Activated naive CD4-positive, alpha-beta T cell (primary cell): ENCODE measurements at places on chromosomes 7 and 10.

DNA sequence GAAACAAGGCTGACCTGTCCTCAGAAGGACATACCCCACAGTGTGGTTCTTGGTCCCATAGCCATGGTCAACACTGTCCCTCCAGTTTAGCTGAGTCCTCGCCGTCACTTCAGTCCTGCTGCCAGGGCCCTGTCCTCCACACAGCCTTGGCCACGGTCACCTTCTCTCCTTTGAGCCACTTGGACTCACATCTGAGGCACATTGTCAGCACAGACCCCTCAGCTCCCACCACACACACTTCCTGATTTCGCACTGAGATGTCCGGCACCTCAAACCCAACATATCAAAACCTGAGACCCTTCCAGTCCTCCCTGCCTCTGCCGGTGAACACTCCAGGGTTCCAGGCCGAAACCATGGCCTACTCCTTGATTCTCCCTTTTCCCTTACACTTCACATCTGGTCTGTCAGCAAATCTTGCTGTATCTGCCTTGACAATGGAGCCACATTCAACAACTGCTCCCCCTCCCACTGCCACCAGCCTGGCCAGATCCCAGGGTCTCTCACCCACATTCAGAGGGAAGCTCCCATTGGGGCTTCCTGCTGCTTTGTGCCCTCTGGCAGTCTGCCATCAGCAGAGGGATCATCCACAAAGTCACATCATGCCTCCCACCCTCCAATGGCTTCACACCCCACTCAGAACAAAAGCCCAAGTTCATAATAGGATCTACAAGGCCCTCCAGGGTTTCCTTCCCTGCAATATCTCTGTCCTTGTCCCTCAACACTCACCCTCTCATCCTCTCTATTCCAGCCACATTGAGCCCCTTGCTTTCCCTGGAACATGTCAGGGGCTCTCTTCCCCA, 219.6 kb upstream of the SHH start:
- no peak for DNase-seq

DNA sequence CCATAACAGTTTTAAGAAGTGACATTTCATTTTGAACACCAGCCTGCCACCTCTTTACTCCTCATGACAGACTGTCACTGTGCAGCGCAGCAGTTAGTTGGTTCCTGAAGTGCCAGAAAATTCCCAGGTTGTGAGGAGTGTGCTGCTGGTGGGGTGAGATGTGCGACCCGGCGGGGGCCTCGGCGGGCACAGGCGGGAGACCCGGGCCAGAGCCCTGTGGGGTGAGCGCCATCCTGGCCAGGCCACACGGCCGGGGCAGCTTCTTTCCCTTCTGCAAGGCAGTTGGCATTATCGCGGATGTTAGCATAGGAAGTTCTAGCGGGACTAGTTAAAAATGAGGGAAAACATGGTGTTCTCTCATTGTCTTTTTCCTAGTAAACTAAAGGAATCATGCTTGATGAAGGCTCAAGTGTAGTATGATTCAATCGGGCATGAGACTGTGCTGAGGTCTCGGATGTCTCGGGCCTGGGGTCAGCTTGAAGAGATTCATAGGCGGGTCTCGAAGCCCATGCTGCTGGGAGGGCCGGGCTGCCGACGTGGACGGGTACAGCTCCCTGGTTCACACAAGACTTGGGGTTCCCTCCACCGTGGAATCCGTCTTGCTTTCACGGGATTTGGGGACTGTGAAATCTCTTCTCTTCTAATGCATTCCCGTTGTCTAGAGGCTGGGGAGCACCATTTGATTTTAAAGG, 56.1 kb downstream of the MGMT start:
- DNase-seq = no peak

GRCh38 chr10:124386186-124387077, 32.3 kb downstream of the OAT start:
- no peak for DNase-seq

DNA sequence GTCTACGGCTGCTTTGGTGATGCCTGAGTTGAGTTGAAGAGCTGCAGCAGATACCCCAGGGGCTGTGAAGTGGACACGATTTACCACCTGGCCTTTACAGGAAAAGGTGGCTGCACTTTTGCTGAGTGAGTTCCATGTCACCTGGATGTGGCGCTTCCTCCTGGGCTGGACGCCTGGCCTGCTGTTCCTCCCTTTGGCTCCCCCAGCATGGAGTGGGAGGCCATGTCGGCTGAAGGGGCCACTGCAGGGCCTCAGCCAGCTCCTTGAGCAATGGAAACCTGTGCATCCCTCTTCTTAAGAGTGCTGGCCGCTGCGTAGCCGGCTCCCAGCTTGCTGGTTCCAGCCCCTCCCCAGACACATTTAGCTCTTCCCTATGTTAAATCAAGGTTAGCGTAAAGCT, 221.0 kb downstream of the GLRX3 start:
- DNase-seq = no peak

- DNase-seq = no peak
These were observed 34.9 kb downstream of the VWA2 start for GRCh38 chr10:114273910-114274309.

- no peak for DNase-seq
These were observed 282.3 kb upstream of the KAT6B start for GRCh38 chr10:74544106-74544505.

DNA sequence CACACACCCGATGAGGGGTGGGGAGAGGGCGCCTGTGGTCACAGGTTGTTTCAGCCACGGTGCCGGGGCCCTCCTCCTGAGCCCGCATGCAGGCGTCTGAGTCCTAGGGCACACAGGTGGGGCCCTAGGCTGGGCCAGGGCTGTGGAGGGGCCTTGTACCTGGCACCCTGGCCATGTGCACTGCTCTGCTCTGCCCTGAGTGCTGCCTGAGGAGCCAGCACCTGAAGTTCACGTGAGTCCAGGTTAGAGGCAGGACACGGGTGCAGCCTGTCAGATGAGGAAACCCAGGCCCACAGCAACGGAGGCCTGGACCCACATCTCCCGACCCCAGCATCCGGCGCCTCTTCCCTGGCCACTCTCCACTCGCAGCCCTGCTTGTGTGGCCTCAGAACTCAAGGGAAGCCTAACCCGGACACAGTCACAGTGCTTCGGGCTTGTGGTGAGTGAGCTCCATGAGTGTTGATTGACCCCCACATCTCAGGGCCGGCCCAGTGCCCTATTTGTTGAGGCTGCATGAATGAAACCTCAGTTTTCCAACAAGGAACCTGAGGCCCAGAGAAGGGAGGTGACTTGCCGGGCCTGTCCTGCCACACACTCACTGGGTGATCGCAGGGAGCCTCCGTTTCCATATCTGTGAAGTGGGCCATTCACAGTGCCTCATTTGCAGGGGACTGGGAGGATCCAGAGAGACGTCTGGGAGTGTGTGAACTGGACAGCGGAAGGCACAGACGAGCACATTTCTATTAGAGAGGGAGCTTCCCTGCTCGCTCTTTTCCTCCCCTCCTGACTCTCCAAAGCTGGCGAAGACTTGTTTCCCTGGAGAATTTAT, 39.6 kb downstream of the PPIF start:
- no peak for DNase-seq

GRCh38 chr7:74525140-74525539, 71.4 kb downstream of the GTF2IRD1 start:
- no peak for DNase-seq

DNA sequence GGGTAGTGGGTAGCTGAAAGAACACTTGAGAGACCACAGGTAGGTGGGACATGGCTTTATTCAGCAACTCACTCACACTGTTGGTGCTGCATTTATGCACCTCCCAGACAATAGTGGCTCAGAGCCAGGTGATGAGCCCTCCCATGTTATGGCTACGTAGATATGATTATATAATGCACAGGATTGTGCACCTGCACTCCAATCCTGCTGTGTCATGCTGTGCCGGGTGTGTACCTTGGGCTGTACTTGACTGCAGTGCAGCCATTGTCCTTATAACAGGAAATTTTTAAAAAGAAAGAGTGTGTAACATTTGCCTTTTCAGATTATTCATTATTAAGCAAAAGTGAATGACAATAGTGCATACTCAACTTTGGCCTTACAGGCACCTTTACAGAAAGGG, 366.1 kb upstream of the BMPER start:
- DNase-seq = no peak

DNA sequence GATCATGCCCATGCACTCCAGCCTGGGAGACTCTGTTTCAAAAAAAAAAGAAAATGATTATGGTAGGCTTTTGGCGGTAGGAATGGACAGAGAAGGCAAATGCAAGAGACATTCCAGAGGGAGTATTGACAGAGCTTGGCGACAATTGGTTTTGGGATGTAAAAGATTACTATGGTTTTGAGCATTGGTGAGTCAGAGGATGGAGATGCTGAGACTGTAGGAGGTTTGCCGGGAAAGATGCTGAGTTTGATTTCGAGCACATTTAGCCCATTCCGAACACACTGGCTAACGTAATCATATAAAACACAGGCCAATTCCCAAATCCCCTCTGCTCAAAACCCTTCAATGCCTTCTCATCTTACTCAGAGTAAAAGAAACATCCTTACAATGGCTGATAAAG, 161.6 kb upstream of the MKLN1 start:
- DNase-seq = no peak

GRCh38 chr10:91598211-91598977, 34.5 kb downstream of the PPP1R3C start:
- no peak for DNase-seq

DNA sequence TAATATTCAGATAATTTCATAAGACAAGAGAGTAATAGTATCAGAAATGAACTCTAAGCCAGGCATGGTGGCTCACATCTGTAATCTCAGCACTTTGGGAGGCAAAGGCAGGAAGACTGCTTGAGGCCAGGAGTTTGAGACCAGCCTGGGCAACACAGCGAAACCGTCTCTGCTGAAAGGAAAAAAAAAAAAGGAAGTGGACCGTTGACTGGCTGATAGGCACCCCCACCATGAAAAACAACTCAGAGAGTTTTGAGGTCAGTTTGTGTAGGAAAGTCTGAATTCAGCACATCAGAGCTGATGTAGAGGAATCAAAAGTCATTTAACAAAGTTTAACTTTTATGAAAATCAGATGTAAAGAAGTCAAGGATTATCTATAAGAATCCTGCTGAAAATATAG, 63.2 kb upstream of the AMPH start:
- DNase-seq = no peak

DNA sequence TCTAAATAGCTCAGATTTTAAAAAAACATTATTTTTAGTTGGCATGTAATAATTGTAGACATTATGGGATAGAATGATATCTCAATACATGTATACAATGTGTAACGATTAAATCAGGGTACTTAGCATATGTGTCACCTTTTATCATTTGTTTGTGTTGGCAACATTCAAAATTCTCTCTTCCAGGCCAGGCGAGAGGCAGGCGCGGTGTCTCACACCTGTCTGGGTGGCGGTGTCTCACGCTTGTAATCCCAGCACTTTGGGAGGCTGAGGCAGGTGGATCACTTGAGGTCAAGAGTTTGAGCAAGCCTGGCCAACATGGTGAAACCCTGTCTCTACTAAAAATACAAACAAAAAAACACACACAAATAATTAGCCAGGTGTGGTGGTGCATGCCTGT, 151.7 kb downstream of the RTKN2 start:
- DNase-seq = no peak

GRCh38 chr10:55470840-55471239, 669.8 kb upstream of the PCDH15 start:
- DNase-seq = no peak

DNA sequence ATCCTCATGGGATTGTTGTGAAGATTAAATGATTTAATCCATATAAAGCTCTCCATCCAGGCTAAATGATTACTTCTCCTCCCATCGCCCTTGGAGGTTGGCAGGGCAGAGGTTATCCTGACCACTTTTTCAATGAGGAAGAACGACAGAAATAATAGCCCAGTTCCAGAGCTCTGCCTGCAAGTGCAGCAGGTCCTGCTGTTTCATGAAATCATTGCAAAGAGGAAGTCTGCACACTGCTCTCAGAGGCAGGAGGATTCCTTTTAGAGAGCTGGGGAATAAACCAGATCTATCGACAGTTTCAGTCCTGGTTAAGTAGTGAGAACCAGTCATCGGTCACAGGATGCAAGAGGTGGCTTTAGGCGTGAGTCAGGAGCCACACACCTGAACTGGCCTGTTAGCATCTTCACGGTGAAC, 25.0 kb upstream of the CDH23 start:
- no peak for DNase-seq

DNA sequence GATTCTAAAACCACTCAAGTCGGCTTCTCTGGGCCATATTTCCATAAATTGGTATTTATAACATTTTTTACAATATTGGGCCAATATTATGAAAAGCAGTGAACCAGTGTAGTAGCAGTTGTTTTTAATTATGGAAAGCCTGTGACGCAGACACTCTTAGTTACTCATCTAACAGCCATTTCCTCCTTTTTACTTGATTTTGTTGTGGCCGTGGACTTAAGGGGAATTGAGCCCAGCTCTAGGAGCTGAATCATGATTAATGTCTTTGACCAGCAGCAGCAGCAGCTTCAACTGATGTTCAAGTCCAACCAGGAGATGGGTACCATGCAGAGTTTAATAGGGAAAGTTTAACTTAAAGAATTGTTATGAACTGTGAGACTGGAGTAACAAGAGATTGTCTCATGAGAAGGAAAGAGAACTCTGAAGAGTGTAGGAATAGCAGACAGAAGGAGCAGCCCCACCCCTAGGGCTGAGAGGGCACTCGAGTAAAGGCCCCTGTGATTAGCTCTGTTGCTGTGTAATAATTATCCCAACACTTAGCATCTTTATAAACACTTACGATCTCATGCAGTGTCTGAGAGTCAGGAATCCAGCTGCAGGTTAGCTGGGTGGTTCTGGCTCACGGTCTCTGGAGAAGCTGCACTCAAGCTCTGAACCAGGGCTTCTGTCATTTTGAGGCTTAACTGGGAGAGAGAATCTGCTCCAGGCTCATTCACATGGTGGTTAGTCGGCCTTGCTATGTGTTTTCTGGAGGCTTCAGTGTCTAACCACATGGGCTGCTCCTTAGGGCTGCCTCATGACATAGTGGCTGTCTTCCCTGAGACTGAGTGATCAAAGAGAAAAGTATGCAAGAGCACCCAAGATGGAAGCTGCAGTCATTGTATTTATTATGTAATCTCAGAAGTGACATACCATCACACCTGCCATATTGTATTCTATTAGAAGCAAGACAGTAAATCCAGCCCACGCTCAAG, 4.6 kb downstream of the LANCL2 start:
- DNase-seq = no peak

DNA sequence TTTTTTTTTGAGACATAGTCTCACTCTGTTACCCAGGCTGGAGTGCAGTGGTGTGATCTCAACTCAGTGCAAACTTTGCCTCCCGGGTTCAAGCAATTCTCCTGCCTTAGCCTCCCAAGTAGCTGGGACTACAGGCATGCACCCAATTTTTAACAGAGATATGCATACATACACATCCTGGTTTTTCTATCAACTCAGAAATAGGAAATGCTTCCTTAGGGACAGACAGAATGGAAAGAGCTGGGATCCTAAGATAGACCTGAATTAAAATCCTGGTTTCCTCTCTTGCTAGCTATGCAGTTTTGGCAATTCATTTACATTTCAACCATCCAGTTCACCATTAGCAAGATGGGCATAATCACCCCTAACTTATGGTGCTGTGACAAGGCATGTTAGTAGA, 347.5 kb downstream of the GPAM start:
- no peak for DNase-seq

- no peak for DNase-seq
These were observed 78.4 kb upstream of the UNC5B start for GRCh38 chr10:71133710-71134686.

GRCh38 chr7:19928247-19928646, 154.8 kb upstream of the TMEM196 start:
- DNase-seq = no peak

- no peak for DNase-seq
These were observed 39.6 kb downstream of the MPP7 start for GRCh38 chr10:28263136-28263857.

- no peak for DNase-seq
These were observed 7.8 kb downstream of the NPS start for GRCh38 chr10:127556916-127557315.
